HFF-Myc (cell line): ENCODE measurements at places on chromosomes 2 and 18.

DNA sequence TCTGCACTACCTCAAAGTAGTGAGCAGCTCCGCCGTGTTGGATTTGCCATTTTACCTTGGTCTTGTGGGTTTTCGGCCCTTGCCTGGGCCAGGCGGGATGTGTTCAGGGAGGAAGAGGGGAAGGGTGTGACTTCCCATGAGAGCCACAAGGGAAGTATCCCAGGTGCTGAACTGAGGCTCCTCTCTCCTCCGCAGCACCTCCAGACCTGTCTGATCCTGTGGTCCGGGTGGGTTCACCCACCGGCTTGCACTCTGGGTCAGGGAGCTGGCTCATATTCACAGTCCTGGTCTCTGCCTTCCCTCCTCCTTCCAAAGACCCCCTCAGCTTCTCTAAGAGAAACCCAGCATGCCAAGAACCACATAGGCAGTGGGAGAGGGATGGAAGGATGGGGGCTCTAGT is 235.8 kb downstream of the SEPTIN10 start:
- DNase-seq = no peak

- no peak for DNase-seq
Measured at GRCh38 chr2:119154076-119154475, 4.5 kb downstream of the C1QL2 start.

- no peak for DNase-seq
Measured at GRCh38 chr2:149513461-149513860, 74.1 kb downstream of the MMADHC start.

GRCh38 chr2:155748131-155748530 is 584.4 kb downstream of the NR4A2 start:
- no peak for DNase-seq

DNA sequence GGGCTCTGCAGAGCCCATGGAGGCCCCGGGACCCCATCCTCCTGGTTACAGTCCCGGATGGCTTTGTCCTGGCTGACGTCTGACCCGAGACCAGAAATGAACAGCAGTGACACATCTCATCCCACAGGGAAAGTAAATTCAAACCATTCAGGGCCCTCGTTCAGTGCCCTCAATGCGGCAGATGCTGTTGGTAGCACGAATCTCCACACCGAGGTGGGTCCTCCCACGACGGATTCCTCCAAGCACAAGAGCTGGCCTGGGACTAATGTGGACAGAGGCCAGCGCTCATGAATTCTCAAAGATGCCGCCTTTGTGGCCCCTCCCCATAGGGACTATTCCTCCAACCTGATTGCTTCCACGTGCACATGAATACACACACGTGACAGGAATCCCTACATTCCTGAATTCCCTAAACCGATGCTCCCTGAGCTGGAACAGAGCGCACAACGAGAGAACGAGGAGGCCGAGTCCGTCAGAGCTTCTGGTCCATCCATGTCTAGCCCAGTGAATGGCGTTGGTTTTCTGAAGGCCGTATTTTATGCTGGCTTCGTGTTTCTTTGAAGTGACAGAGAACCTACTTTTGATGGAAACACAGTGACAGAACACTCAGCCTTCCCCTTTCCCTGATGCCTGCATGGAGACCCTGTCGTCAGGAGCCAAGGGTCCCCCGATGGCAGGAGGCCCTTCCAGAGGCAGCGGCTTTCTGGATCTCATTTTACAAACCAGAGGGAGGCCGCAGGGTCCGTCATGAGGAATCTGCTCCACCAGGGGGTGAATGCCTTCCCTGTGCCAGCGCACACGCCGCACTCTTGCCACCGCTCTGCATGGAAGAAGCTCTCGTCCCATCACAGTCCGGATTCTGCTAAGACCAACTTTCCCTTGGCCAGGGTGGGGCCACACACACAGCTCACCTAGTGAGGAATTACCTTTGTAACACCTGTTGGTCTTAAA is 64.3 kb upstream of the SNTG2 start:
- DNase-seq = no peak
